ENCODE measurements at places on chromosomes 11 and 22.

DNA sequence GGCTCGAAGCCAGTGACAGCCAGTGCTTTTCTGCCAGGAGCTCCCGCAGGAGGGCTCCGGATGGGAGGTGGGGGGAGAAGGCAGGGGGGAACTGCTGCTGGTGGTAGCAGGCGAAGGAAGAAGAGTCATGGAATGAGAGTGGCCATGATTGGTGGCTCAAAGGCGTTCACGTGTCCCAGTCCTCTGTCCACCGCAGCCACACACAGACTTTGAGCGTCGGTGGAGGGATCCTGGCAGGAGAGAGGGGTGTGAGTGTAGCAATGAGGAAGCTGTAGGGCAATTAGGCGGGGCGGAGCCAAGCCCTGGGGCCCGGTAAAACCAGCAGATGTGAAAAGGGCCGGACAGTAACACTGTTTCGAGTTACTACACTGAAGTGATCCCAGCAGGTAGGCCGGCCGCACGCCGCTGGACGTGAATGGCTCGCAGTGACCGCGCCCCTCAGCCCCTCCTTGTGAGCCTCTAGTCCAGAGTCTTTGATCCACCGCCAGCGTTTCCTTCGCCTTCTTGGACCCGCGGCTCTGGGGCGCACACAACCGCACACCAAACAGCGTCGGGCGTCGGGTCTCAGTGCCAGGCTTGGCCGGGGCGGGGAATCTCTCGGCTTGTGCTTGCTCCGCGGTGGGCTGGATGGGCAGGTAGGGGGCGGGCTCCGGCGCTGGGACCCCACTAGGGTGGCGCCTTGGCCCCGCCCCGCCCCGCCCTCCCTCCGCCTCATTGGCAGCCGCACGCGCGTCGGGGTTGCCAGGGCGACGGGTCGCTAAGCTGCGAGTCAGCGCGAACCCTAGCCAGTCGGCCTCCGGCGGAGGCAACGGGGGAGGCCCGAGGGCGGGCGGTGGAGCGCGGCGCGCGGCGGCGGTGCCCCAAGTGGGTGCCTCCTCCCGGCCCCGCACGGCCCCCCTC lies at the start of gene LRRC10B:
TSS of gene LRRC10B (plus strand) at position 788 of the 900 bp plus-strand sequence. CDS start 250 bp downstream, outside the sequence.
- DNase-seq, result no peak

DNA sequence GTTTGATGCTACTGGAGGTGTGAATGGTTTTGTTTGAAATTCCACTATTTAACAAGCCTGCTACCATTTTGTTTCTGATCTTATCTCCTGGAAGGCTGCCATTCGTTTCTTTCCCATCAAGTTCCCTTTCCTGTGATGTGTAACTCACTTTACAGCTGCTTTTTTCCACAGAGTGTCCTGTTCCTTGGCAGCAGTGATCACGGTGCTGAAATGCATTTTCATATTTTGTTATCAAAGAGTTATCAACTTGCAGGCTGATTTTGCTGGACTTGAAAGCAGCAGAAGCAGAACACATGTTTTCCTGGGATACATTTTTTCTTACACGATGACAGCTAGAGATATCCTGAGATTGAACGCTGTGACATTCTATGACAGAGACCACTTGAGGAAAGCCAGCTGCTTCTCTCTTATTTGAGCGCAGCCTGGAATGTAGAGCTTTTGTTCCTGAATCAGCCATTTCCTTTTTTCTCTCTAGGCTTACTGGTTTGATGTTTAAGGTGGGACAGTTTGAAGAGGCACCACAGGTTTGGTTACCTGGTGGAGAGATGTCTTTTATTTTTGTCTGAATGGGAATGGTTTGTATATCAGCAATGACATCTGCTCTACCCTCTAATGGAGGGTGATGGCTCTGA lies 34.7 kb downstream of the PRR14L start:
- DNase-seq, result no peak

- no peak for DNase-seq
Observed at GRCh38 chr11:115214644-115215234, 289.5 kb downstream of the CADM1 start.

DNA sequence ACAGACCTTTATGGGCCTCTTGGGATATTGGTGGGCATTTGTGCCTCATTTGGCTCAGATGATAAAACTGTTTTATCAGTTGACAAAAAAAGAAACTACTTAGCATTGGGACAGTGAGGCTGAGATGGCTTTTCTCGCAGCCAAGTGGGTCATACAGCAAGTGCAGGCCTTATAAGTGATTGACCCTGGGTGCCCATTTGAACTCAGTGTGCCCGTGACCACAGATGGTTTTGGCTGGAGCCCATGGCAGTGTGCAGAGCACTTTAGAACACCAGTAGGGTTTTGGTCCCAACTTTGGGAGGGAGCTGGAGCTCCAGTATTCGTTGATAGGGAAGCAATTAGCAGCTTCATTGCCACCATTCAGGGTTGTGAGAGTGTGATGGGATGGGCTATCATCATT lies 404.5 kb upstream of the LARGE1 start:
- DNase-seq, result no peak

- DNase-seq, result no peak
Observed at GRCh38 chr11:22559416-22559815, 66.2 kb downstream of the FANCF start.

DNA sequence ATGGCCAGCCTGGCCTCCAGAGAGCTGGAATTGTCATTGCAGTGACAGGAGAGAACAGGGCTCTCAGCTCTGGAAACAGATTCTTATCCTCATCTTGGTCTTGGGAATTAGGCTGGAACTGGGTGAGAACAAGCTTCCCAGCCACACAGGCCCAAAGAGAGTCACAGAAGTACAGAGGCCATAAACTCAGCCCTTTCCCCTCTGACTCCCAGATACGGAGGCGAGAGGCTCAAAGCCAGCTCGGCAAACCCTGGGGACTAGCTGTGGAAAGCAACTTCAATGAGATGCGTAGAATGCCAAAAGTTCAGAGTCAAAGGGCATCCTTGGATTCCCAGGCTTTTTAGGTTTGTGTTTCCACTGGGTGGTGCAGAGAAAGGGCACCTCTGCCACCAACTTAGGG lies 14.3 kb upstream of the ABCC8 start:
- no peak for DNase-seq

- no peak for DNase-seq
Observed at GRCh38 chr11:68988491-68988890, 7.7 kb upstream of the MRGPRD start.

DNA sequence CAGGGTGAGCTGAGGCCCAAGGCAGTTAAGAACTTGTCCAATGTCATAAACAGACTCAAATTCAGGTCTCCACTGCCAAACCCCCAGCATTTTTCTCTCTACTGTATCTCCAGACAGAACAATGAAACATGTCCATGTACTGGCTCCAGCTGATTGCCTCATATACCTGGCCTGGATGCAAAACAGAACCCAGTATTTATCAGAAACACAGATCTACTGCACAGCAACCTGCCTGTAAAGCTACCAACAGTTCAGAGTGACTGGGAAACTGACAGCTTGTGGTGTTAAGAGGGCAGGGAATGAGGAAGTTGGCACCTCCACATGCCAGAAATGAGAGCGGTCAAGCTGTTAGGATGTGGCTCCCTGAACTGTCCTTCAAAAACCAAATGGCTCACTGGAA lies 41.6 kb downstream of the C11orf71 start:
- DNase-seq, result no peak

GRCh38 chr11:5257296-5257695 lies 2.7 kb upstream of the HBG2 start:
- DNase-seq, result no peak

All from central memory CD4-positive, alpha-beta T cell (primary cell).